ENCODE measurements at places on chromosomes 1 and 21.

- DNase-seq = no peak
These were observed 212.0 kb upstream of the NFIA start for GRCh38 chr1:60870269-60870865.

- no peak for DNase-seq
These were observed 4.1 kb downstream of the ILDR2 start for GRCh38 chr1:166971252-166971651.

DNA sequence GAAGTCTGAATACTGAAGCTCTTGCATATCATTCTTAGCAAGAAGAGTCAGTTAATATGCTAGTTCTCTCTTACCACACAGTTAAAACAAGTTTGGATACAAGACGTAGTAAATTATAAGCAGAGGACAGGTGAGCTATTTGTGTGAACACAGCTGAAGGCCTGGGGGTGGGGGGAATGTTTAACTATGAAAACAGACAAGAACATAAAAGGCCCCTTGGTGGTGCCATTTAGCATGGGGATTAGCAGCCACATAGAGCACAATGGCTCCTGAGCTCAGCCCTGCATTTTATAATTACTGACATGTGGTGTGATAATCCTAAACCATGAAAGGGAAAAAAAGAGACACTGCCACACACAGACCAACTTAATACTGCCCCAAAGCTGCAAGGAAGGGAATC lies 94.8 kb downstream of the TGFBR3 start:
- DNase-seq = no peak

DNA sequence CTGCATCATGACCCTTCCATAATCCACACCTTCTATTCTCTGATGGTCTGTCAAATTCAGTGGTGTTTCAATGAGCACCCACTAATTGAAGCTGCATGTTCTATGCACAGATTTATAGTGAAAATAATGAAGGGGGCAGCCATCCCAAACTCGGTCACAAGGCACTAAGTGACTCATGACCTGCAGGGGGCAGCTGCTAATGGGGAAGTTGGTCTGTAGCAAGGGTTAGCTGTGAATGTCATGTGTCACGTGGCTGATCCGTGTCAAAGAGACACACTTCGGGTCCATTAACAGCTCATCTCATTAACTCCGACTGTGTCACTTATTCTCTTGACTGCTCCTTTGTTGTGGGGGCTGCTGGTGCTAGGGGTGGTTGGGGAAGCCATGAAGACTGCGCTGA lies 306.6 kb downstream of the PCP4 start:
- DNase-seq = no peak

GRCh38 chr1:181077576-181078242 lies 10.8 kb upstream of the IER5 start:
- no peak for DNase-seq

- DNase-seq = peak; percentile 23
These were observed 461.9 kb upstream of the RGS18 start for GRCh38 chr1:191696354-191696753.

GRCh38 chr21:38120984-38121855 lies 135.6 kb upstream of the KCNJ15 start:
- no peak for DNase-seq

DNA sequence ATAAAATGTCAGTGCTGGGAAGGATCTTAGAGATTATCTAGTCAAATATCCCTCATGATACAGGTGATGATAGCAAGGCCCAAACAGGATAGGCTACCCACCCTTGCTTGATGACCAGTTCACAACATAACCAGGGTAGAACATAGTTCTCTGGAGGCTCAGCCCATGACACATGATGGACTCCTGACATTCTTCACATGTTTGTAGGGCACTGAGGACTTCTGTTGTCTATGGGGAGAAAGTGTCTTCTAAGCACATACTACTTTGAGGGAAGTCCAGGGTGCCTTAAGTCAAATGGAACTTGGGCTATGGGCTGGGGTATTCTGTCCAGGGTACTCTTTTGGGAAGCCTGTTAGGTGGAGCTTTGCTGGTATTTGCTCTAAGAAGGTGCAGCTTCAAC lies 148.9 kb downstream of the GLUL start:
- no peak for DNase-seq

DNA sequence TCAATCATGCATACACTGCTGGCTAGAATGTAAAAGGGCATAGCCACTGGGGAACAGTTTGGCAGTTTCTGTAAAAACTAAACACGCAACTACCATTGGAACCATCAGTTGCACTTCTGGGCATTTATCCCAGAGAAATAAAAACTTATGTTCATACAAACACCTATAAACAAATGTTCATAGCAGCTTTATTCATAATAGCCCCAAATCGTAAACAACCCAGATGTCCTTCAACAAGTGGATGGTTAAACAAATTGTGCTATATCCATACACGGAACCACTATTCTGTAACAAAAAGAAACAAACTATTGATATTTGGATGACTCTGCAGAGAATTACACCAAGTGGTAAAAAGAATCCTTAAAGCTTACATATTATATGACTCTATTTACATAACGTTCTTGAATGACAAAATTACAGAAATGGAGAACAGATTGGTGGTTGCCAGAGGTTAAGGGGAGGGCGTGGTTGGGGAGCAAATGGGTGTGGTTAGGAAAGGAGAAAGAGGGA lies 22.8 kb downstream of the LACTBL1 start:
- no peak for DNase-seq

GRCh38 chr1:84374991-84375696 lies 23.1 kb upstream of the DNASE2B start:
- no peak for DNase-seq

DNA sequence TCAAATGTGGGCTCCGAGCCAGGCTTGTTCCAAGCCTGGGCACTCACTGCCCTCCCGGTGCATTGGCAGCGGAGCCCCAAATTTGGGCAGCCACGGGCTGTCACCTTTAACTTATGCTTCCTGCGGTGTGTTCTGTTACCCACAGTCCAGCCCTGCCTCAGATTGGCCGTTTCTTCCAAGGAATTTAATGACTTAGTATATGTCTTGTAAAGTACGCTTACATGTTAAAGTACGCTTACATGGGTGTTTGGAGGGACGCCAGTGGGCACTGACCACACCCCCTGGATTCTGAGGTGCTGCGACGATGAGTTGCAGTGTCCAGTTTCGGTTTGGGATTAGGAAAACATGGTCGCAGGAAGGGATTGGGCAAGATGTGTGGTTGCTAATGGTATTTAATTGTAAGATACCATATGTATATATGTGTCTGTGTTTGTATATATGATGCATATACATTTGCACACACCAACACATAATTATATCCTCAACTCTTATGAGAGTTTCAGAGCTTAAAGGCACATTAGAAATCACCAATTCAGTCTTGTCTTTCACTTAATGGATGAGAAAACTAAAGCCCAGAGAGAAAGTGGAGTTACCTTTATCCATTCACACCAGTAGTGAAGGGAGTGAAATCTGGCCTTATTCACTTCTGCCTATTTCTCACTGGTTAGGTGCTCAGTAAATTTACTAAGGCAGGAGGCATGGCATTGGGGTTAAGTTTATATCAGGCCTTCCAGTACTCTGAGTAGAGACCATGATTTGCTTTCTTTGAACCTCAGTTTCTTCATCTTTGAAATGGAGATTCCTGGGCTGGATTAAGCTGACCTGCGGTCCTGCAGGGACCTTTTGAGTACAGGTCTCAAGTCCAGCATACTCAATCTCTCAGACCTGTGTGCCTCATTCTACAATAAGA lies 1.0 kb downstream of the SMYD2 start:
- no peak for DNase-seq

DNA sequence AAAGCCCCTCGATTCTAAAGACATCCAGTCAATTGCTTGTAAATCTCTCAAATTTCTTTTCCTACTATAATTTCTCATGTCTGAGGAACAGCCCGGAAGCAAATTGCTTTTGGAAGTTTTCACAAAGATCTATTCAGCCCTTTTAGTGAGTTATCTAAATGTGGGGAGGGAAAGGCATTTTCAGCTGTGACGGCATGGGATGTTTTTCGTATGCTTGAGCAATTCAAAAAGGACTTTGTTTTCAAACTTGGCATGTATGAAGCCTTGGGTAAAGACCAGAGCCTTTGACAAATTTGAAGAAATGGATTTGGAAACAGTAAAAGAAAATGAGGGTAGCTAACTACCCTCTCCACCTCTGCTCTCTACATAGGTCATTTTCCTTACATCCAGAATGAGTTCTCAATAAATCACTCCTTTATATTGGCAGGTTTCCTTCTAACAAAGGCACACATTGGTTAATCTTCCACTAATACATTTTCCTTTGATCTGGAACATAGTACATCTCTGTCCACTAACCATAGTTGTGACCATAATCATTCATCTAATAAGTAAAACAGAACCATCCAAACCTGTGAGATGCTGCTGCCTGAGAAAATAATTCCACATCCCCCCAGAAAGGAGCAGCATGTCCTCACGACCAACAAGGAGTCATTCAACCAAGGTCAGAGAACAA lies 66.1 kb upstream of the ADAM30 start:
- peak; percentile 32 for DNase-seq

GRCh38 chr1:234545517-234546386 lies 64.2 kb downstream of the IRF2BP2 start:
- DNase-seq = peak; percentile 50

GRCh38 chr1:246695136-246695535 lies 29.1 kb upstream of the SCCPDH start:
- no peak for DNase-seq

DNA sequence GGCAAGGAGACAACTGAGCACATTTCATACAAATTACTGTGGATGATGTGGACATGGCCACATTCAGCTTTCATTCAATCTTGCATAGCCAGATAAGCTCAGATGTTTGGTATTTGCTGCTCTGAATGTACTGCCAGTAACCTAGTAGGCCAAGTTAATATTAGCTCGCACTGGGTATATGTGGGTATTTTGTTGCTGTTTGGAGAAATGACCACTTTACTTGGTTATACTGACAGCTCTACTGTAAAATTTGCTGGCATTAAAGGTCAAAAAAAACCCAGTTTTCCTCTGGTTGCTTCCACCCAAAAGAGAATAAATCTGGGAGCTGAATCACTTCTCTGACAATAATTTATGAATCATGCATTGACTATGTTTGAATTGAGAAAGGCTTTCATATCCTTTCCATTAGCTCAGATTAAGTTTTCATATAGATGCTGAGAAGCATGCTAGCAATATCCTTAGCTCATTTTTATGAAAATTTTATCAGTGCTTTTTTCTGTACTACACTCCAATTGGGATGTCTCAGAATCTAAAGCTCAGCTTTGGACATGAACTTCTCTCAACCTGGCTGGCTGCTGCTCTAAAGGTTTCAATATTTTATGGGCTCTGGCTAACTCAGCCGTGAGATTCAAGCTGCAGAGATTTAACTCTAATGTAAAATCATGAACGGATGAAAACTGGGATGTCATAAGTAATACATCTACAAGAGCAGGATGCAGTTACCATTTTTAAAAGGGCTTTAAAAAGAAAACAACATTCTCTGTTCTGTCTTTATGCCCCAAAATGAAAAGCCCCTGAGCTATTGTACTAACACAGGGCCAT lies 330.0 kb downstream of the BARHL2 start:
- no peak for DNase-seq

DNA sequence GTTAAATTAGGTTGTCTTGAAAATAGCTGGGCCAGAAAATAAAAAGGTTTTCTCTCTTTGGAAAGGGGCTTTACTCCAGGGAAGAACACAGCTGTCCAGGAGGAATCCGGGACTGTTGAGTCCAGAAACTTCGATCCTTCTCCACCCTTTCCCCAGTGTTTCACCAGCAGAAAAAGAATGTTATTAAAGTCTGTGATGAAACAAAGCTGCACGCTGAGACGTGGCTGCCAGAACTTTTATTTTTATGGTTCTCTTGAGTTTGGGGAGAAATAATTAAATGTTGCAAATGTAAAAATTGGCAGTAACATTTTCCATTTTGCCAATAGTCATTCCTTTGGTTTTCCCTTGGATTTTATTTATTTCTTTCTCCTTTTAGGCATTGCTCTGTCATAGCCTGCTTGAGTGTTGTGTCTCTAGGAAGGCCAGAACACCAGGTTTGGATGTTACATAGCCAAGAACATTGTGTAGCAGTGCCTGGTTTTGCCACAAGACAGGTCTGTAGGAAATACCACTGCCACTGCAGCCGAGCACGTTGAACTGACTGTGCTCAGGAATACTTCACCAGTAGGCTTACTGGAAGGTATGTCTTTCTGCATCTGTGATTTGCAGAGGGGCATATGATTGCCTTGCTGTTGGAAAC lies 87.4 kb downstream of the ROR1 start:
- DNase-seq = no peak

- DNase-seq = no peak
These were observed 32.1 kb upstream of the CLIC4 start for GRCh38 chr1:24713176-24713575.

GRCh38 chr1:87563211-87563610 lies 234.5 kb downstream of the LMO4 start:
- DNase-seq = no peak

DNA sequence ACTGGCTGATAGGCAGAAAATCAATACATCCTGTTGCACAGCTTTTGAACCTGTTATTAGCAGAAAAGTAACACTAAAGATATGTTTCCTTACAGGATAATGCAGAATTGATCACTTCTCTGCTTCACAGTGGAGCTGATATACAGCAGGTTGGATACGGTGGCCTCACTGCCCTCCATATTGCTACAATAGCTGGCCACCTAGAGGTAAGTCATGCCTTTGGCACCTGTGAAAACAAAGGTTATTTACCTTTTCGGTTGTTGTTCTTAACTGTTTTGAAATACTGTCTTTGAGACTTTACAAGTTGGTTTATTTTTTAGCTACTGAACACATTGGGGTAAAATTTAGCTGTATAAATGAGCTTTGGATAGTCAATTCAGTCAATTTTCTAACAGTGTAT lies 36.3 kb downstream of the TNNI3K start:
- no peak for DNase-seq

GRCh38 chr1:223216531-223217205 lies 73.6 kb upstream of the TLR5 start:
- DNase-seq = no peak

DNA sequence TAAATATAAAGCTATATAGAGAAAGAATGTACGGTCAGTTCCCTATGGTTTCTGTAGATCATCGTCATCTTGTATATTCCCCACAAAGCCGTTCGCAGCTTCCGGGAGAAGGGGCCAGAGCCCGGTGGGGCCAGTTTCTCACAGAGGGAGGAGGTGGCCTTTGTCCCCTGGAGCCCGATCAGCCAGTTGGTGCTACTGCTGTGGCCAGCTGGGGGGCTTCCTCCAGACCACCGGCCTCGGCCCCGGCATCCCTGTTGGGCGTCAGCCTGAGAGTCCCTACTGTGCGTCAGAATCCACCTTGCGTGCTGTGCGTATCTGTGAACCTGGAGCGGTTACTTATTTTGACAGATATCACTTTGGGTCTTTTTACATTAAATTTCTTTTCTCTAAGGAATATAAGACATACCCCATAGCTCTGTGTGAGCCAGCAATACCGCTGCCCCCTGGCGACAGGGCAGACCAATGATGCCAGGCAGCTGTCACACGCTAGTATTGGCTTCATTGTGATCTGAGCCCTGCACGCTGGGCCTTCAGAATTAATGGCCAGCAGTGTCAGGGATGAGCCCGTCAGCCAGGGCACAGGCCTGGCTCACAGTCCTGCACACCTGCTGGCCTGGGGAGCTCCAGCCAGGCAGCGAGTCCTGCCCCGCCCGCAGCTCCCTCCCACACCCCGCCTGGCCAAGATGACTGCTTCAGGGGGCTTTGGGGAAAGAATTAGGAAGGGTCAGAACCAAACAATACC lies 145.9 kb downstream of the PGBD5 start:
- DNase-seq = no peak

GRCh38 chr1:103267893-103268292 lies 159.6 kb upstream of the COL11A1 start:
- DNase-seq = no peak

- no peak for DNase-seq
These were observed 352.4 kb upstream of the RUNX1 start for GRCh38 chr21:35401476-35401875.

GRCh38 chr1:203324105-203325025 lies 19.0 kb downstream of the BTG2 start:
- DNase-seq = no peak

GRCh38 chr1:78718566-78718965 lies 68.9 kb downstream of the IFI44 start:
- no peak for DNase-seq
